ENCODE measurements at places on chromosomes 1 and 21.

DNA sequence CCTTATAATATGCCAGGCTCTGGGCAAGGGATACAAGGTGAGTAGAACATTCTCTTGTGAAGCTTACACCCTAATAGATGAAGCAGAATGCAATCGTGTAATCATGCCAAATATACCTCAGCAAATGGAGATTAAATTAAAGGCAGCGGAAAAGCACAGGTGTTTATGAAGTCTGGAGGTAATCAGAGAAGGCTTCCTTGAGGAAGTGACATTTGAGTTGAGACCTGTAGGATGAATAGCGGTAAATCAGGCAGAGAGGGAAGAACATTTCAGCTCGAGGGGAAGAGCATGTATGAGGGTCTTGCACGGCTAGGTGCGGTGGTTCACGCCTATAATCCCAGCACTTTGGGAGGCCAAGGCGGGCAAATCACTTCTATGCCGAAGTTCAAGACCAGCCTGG is 13.5 kb downstream of the E2F2 start:
- no peak for DNase-seq

- no peak for DNase-seq
These were observed 34.1 kb downstream of the OR2G3 start for GRCh38 chr1:247639381-247639981.

- no peak for DNase-seq
These were observed 50.0 kb upstream of the SLC19A1 start for GRCh38 chr21:45592208-45592619.

DNA sequence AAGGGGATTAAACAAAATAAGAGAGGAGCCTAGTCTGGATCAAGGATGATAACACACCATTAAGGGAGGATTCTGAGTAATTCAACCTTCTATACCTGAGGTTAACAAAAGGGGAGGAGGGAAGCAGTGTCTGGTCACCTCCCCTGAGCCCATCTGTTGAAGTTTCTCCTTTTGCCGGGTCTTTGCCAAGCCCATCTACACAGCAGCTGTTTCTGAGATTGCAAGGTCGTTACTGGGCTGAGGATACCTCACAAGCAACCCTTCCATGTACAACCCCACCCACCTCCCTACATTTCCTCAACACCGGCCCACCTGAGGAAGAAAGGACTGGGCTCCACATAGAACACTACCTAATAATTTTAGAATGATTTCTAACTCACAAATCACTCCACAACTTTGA is 26.3 kb downstream of the LRRC52 start:
- DNase-seq: no peak

GRCh38 chr1:28602536-28603439 is 10.7 kb downstream of the RAB42 start:
- no peak for DNase-seq

GRCh38 chr1:243550276-243550675 is 294.4 kb downstream of the SDCCAG8 start:
- no peak for DNase-seq

DNA sequence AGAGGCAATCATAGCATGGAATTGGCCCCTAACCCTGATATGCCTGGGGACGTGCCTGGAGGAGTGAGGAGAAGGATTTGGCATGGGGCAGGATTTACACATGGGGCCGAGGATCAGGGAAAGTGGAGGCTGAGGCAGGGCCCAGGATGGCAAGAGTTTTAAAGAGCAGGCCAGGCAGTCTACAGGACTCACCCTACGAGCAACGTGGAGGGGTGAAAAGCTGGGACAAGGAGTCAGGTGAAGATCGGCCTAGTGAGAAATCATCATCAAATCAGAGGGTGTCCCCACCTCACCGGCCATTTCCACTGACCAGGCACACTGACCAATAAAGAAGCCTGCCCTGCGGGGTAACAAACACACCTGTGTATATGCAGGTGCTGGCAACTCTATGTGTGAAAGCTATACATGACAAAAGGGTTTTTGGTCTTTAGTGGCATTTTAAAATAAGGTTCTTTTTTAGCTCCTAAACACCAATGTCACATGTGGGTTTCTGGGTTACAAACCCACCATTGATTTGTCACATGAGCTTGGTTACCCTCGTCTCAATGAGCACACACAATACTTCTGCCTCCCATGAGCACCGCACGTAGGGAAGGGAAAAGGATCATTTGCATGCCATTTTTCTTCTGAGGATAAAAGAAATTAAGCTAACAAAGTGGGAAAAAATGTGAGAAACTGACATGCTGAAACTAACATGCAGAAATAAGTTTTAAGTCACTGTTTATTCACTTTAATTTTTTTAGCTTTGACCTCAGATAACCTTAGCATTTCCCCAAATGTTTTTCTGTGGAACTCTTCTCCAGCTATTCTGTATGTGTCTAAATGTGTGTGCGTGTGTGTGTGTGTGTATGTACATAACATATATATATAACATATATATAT is 168.1 kb upstream of the EDN2 start:
- no peak for DNase-seq

- DNase-seq: no peak
These were observed 22.2 kb downstream of the RUNX1 start for GRCh38 chr21:35026617-35027562.

DNA sequence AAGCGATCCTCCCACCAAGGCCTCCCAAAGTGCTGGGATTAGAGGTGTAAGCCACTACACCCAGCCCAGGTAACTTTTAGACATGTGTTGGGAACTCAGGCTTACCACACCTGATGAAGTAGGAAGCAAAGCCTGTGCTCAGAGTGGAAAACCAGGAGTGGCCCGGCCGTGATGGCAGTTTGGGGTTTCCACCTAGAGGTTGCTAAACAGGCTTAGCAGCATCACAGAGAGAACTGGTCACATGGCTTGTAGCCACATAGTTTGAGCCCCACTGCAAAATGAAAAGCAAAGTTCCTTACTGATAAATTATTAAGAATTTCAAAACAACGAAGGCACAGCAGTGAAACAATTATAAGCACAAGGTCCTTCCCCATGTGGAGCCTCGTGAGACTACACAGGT is 142.6 kb upstream of the CXADR start:
- no peak for DNase-seq

GRCh38 chr1:208476846-208477170 is 232.6 kb upstream of the PLXNA2 start:
- peak; percentile 40 for DNase-seq

- peak; percentile 41 for DNase-seq
These were observed 18.2 kb upstream of the FCGR2A start for GRCh38 chr1:161486806-161487741.

GRCh38 chr1:10865518-10866320 is 69.3 kb upstream of the CASZ1 start:
- DNase-seq: no peak

DNA sequence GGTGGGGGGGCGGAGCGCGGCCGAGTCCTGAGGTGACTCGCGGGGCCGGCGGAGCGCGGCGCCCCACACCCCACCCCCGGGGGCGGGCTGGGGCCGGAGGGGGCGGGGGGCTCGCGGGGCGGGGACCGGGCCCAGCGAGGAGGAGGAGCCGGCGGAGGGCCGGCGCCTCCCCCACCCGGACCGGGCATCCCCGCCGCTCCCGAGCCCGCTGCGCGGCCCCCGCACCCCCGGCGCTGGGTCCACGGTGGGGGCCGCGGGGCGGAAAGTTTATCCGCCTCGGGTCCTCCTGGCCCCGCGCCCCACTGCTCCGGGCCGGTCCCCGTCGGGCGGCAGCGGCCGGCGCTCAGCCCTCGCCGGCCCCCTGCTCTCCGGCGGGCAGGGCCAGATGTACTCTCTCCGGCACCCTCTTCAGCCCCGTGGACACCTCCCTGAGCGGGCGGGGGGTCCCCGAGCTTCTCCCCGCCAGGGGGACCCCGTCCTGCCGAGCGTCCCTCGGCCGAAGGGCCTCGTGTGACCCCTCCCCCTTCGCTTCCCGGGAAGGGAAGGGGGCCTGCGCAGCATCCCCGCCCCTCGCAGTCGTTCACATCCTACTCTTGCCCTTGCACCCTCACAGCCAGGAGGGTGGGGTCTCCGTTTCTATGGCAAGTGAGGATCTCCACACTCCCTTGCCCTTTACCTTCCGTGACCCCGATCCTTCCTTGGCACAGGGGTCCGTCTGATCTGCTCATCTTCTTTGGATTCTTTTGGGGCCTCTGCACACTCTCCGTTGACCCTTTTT is 663 bp downstream of the CAMTA1 start:
- no peak for DNase-seq

DNA sequence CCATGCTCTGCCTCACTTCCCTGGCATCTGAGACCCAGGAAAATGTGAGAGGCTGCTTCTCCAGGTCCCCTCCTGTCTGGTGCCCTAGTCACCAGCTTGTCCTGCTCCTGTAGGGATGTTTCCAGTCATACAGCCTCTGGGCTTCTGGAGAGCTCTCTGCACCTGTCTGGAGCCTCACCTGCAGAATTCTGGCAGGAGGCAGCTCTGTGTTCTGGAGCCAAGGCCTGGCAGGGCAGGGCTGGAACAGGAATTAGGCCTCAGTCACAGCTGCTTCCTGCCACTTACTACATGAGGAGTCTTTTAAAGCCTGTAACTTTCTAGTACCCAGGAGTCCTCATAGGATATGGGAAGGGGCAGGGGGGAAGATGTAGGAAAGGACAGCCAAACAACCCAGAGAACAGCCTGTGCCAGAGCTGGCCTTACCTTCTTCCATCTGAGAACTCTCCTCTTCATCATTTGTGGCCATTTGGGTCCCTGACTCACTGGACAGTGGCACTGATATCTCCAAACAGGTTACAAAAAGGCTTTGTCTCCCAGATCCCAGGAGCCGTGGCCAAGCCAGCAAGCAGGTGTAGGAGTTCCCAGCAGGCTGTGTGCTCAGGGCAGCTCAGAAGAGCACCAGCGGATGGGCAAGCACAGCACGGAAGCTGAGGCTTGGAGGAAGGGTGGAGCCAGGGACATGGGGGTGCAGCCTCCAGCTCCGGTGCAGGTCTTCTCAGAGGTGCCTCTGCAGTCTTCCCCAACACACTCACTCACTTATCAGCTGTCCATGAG is 31.4 kb upstream of the ARTN start:
- no peak for DNase-seq

DNA sequence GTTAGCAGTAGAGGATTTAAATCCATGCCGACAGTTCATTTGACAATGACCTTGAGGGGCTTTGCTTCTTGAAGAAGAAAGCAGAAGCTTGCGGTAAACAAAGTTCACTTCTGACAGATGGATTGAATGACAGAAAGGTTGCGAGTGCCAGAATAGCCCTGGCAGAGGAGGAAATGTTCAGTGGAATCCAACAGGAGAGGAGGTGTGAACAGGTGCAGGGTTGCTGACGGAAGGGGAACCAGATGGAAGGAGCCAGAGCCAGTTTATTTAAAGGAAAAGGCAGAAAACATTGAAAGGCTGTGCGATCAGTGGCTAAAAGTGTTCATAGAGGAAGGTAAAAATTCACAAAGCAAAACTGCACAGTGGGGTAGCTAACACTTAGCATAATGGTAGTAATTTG is 141.0 kb downstream of the SDCCAG8 start:
- DNase-seq: no peak

DNA sequence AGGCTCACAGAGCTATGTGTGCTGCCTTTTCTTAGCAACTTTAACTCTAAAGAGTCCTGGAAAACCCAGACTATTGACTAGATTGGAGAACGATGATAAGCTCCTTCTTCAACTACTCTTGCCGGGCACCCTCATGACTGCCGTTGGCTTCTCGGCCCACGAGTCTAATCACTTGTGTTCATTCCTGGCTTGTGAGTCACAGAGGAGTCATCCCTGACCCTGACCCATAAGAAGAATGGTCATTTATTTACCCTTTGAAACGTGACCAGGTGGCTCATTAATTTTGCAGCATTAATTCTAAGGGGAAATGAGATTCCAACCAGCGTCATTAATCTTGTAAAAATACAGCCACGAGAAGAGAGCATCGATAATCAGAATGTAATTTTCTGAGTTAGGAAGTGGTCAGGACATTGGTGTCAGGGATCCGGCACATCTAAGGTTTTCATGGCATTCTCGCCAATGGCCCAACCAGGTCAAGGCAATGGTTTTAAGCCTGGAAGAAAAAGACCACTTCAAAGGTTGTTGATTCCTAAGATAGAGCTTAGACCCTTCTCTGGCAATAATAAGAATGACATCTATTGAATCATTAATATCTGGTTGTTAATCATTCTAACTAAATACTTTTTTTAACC is 183.6 kb upstream of the RUNX1 start:
- DNase-seq: no peak

GRCh38 chr1:11880181-11880575 is 21.4 kb upstream of the NPPB start:
- DNase-seq: no peak

DNA sequence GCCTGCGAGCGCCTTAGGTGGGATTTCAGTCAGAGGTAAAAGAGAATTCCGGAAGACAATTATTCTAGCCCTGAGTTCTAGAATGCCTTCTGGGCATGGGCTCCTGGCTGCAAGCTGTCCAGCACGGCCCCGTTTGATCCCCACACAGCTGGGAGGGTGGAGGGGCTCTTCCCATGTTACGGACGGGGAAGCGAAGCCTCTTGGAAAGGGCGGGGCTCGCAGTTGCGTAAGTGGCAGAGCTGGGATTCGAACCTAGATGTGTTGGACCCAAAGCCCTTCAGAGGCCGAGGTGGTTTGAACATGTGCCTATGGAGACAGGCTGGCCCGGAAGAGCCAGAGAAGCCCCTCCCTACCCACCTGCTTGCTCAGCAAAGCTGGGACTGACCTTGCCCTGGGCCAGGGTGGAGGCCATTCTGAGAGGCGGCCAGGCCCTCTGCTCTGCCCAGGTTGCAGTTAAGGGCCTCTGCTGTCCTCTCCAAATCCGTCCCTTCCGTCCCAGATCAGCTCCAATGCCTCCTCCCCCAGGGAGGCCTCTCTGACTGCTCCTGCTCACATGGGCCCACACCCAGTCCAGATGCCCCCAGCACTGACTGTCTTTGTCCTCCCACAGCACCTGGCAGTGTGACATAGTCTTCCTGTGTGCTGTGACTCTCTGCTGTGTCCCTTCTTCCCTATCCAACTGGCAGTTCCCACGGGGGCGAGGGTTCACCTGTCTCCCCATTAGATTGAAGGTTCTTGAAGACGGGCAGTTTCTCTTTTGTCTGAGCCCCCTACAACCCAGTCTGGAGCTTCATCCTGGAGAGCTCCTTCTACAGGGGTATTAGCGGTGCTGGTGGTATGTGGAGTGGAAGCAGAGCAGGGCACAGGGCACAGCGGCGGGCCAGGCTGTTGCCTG is 1.2 kb upstream of the HSPB7 start:
- DNase-seq: no peak

- no peak for DNase-seq
These were observed 42.5 kb upstream of the NEXN start for GRCh38 chr1:77845951-77846350.

DNA sequence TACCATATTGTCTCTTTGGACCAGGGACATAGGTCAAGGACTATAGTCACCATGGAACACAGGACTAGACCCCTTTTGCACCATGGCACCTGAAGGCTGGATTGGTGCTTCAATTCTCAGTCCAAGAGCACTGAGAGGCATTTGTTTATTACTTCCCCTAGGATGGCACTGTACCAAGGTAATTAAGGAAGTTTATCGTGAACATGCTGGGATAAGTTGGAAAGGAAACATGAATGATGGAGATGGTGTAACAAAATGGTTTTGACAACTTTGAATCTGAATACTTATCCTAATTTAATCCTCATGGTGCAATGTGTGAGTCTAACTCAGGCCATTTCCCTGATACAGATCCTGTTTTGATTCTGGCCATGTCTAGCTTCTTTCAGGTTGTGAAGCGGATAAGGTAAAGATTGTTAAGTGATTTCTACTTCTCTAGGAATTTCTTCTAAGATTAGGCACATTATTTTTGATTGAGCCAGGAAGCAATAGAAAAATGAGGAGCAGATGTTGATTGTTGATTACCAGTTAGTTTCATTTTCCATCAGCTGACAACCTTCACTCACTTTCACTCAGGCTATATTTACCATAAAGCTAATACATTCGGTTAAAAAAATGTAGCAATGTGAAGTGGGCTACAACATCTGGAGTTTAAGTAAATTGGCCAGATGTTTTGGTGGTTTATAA is 37.3 kb upstream of the SIPA1L2 start:
- DNase-seq: peak; percentile 72
